ENCODE measurements at places on chromosomes 7 and 10.

DNA sequence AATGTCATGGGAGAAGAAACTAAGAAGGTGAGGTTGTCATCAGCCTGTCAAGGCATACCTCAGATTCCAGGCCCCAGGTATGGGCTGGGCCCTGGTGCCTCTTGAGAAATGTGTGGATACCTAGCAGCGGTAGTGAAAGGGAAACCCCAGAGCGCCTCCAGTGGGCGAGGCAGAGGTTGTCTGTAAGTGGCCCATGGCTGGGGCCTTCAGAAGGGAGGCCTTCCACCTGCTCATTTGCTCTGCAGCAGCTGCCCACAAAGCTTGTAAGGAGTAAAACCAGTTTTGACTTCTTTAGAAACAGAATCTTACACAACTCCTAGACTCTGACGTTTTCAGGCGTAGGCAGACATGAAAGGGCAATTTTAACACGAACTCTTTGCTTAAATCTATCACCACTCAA is 509.9 kb downstream of the PARD3 start:
- no peak for DNase-seq

DNA sequence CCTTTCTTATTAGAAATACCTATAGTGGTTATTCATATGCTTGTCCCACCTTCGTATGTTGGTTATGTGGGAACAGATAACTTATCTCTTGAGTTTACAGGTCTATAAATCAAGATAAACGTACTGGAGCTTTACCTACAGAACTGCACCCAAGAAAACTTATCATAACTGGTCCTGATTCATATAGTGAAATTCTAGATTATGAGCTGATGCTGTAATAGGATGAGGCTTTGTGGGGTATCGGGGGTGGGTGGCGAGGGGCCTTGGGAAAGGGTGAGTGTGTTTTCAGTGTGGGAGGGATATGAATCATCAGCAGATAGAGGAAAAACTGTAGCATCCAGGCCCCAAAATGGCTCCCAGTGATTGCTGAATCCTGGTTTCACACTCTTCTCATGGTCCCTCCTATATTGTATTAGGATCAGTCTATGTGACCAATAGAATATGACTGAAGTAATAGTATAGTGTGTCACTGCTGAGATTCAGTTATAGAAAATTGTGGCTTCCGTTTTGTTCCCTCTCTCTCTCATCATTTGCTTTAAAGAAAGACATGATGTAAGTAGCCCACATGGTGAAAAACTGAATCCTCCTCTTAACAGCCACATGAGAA is 706.8 kb upstream of the LRRTM3 start:
- DNase-seq, result no peak

- no peak for DNase-seq
Observed at GRCh38 chr7:138776166-138776833, 21.5 kb upstream of the TMEM213 start.

GRCh38 chr10:16843252-16843870 is 26.1 kb upstream of the RSU1 start:
- DNase-seq, result peak; percentile 47

DNA sequence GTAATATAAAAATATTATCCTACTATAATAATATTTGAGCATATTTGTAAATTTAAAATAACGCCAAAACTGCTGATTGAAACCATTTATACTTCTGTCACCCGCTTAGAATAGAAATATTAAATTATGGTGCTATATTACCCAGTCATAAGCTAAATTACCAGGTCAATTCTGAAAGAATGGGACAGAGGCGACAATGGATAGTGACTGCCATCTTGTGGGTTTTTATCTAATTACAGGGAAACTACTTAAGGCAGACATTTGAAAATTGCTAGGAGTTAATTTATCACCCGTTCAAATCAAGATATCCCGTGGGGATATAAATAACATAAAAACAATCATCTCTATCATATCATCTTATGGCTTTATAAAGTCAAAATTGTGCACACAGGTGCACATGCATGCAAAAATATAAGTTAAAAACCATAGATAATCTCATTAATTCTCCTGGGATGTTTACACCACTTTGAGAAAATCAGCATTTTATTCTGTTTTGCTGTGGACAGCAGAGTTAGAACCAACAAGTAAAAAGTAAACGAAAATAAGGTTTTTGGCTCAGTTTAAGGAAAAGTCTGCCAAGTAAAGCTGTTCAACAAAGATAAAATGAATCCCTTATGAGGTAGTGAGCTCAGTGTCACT is 41.3 kb upstream of the HPSE2 start:
- DNase-seq, result peak; percentile 17

DNA sequence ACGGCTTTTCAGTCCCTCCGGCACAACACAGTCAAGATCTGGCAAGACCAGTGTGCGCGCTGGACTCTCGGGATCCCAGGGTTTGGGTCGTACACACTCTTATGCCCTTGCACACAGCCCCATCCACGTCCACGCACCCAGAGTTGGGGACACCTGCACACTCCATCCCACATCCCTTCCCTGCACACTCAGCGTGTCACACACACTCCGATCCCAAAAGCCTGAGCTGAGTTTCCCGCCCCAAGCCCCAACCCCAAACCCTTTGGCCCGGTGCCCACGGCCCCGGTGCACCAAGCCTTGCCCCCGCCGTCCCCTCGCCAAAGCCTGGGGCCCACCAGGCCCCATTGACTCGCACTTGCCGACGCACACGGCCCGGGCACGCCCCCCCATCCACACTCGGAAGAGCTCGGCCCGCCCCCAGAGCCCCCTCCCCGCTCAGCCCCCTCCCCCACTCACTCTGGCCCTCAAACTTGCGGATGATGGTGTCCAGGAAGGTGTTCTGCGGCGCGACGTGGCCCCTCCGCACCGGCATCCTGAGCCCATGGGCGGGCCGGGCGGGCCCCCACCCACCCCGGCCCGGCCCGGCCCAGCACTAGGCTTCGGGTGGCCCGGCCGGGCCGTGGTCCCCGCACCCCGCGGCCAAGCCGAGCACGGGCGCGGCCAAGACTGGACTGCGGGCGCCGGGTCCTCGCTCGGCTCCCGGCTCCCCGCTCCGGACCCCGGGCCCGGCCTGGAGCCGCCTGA is 567 bp downstream of the KCNH2 start:
- no peak for DNase-seq

DNA sequence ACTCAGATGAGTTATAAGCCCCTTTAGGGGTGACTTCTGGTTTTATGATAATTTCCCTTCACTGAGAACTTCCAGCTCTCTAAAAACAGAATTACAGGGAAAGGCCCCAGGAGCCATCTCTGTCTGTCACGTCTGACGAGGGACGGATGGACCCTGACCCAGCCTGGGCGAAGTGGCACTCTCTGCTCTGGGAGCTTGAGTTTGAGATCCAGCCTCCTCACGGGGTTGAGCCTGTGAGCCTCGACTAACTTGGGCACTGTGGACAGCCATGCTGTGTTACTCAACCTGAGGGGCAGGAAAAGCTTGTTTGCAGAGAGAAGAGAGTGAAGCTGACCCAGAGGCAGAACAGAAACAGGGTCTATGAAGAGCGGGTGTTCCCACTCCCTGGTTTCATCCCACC is 54.6 kb upstream of the MNX1 start:
- no peak for DNase-seq

- DNase-seq, result peak; percentile 80
Observed at GRCh38 chr10:9957351-9957750, 1060.3 kb upstream of the CELF2 start.

- DNase-seq, result no peak
Observed at GRCh38 chr7:45583296-45583695, 9.1 kb downstream of the ADCY1 start.

DNA sequence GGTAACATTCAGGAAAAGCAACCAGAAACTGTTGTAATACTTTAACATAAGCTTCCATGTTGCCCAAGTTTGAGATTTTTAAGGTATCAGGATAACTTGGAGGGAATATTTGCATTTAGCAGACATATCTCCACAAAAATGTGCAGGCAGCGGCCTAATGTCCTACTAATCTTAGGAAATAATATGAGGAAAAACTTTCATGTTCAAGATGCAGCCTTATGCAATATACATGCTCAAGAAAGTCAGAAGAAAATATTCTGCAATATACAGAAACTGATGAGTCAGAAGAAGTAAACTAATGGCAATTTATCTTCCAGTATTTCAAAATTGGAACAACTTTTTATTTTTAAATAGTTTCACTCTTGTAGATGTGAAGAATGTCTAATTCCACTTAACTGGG is 463.2 kb upstream of the C7orf33 start:
- DNase-seq, result no peak

DNA sequence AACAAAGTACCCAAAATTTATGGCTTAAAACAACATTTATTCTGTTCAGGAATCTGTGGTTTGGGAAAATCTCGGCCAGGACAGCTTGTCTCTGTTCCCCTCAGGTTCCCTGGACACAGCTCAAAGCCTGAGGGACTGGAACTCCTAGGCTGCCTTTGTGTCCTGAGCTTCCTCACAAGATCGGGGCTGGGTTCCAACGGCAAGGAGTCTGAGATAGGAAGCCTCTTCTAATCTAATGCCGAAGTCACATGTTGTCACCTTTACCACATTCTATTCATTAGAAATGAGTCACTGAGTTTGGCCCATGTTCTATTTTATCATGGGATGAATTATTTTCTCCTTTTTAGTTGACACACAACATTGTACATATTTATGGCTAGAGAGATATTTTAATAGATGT is 80.5 kb downstream of the ANKRD26 start:
- DNase-seq, result no peak

- DNase-seq, result no peak
Observed at GRCh38 chr7:156157409-156158012, 345.2 kb upstream of the SHH start.

DNA sequence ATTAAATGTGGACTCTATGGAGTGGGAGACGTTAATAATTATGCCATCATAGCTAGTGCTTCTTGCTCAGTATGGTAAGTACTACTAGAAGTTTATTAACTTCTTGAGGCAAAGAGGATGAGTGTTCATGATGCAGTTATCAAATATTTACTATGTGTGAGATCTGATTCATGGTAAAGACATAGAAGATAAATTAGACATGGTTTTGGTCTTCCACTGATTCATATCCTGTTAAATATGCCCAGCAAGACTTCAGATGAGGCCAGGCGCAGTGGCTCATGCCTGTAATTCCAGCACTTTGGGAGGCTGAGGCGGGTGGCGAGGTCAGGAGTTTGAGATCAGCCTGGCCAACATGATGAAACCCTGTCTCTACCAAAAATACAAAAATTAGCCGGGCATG is 547.1 kb upstream of the ANKRD30A start:
- peak; percentile 19 for DNase-seq

DNA sequence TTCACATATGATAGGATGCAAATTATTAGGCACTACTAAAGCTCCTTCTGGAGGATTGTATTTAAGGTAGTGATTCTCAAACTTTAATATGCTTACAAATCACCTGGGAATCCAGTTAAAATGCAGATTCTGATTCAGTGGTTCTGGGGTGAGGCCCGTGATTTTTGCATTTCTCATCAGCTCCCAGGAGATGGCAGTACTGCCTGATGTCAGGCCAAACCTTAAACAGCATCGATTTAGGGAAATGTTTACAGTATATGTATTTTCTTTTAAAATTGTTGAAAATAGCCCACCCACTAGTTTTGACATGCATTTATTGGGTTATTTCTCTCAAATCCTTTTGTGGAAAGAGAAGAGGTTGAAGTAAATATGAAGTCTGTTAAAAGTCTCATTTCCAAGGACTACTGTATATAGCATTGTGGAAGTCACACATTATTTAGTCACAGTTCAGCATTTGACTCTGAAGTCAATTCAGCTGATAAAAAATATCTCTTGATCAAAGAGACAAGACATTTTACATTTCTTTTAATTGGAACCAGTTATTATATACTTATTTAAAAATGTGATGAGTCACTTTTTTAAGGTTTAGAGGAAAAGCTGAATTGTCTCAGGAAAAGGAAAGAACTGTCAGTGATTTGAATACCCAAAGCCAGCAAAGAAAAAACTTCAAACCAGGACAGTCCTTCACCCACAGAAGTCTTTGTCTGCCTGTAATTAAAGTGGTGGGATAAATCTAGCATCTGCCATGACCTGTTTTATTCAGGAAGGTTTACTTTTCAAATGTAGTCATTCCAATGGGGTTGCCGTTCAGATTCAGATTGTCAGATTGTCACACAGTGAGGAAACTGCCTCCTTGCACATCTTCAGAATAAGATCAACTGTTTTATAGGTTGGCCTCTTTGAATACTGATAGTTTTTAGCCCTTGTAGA is 21.1 kb upstream of the HBP1 start:
- DNase-seq, result peak; percentile 59

- no peak for DNase-seq
Observed at GRCh38 chr10:124356701-124357560, 61.8 kb downstream of the OAT start.

DNA sequence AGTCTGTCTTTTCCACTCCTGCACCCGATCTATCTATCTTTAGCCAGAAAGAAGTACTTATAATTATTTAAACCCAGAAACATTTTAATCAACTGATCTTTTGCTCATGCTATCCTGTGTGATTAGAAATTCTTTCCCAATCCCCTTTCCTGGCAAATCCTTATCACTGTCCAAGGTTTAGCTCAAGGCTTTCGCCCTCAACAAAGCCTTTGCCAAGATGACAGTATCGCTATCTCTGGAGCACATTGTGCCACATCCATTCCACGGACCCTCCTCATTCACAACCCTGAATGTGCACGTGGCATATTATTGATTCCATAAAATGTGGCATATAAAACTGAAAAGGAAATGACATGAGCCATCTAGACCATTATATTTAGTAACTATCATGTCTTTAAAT is 71.3 kb downstream of the PTN start:
- DNase-seq, result no peak

- no peak for DNase-seq
Observed at GRCh38 chr7:100472854-100473499, 6.0 kb downstream of the TSC22D4 start.

DNA sequence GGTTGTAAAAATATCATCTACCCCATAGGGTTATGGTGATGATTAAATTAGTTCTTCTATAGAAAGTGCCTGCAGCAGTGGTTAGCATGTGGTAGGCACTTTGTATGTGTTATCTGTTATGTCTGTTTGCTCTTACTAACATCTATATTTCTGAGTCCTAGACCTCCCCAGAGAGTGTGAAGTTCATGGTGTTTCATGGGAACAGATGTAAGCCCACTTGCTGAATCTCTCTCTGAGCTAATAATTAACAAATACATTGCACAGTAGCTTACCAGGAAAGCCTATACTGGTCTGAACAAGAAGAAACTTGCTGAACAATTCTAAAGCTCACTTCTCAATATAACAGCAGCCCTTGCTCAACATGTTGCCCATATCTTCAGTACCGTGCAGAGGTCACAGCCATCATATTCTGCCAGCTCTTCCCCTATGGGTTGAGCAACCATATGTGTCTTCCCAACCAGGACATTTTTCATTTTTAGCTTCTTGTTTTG is 100.1 kb downstream of the NPSR1 start:
- no peak for DNase-seq

DNA sequence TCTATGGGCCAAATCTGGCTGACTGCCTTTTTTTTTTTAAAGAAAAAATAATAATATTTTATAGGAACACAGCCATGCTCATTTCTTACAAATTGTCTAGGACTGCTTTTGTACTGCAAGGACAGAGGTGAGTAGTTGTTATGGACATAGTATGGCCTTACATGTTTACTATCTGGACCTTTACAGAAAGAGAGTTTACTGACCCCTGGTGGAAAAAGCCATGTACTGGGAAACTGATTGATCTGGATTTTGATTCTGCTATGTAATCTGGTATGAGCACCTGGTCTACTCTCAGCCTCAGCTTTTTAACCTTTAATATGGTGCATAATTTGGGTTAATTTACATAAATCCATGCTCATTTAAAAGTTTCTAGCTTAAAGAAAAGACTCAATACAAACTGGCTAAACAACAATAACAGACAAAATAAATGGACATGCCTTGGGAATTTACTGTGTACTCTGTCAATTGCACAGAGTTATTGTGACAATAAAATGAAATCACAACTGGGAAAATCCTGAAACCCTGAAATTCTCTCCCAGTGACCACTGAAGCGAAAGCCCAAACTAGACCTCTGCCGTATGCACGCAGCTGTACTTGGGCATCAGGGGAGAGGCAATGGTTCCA is 260.7 kb downstream of the BMPER start:
- DNase-seq, result peak; percentile 27

Data from AG20443 (cell line).